ENCODE measurements at places on chromosomes 16 and 17.

DNA sequence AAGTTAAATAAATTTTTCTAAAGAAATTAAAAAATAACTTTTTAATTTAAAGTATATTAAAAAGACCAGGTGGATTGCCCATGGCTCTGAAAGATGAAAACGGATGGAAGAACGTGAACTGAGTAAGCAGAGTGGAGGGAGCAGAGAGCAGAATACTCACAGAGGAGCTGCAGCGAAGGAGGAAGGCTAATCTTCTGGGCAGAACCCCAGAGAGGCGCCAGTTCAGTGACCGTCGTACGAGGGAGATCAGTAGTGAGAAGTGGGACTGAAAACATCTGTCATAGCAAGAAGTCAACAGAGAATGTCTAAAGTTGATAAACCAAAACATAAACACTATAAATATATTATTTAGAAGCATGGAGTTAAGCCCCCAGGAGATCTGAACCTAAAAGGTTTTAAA, 34.9 kb downstream of the UBE2G1 start:
- no peak for DNase-seq

DNA sequence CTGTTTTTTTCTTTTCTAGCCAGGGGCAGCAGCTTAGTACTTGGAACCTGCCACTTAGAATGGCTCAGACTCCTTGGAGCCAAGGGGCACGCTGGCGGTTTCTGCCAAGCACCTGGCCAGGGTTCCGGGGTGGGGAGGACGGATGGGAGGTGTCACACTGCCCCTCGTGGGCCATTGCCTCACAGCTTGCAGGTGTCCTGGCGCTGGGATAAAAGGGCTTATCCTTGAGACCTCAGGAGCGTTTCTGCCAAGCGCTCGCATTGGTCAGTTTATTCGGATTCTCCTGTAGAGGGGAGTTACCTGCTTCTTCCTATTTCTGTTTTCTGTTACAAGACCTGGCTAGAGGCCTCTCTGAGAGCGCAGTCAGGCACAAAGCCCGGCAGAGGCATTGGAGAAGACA, 234.6 kb downstream of the MSI2 start:
- DNase-seq = no peak

- no peak for DNase-seq
Measured at GRCh38 chr16:82972331-82972919, 345.7 kb downstream of the CDH13 start.

DNA sequence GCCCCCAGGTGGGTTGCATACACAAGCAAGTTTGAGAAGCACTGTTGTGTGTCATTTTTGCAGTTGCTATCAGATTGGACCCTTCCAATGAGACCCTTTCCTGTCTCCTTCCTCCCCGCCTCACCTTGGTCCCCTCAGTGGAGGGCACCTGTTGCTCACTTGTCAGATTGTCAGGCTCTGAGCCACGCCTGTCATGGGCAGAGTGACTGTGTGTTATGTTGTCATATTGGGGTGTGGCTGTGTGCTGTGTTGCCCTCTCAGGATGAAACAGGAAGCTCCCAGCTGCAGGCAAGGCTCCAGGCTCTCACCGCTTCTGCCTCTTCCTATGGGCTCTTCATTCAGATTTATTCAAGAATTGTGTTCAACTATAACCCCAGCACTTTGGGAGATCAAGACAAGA, 302.9 kb downstream of the CPPED1 start:
- no peak for DNase-seq

DNA sequence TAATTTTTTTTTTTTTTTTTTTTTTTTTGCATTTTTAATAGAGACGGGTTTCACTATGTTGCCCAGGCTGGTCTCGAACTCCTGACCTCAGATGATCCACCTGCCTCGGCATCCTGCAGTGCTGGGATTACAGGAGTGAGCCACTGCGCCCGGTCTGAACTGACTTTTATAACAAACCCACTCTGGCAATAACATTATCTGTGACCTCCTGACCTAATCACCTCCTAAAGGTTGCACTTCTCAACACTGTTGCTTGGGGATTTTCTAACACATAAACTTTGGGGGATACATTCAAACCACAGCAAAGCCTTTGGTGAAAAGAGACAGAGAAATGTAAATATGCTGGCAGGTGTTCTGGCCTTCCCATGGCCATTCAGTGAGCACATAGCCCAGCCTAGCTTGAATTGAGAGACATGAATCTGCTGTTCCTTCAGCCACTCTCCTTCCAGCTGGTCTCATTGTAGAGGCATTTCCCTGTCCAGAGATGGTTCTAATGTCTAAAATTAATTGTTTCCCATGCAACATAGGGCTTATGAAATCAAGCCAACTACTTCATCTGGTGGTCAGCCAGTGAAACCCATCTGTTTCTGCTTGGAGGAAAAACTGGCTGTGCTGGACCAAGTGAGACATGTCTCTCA, 28.3 kb downstream of the LYRM1 start:
- no peak for DNase-seq
